Left renal cortex interstitium (tissue), 4 donors: ENCODE measurements at places on chromosomes 2 and 18. TPM values are rescaled to one million over a fixed set of nuclear protein-coding genes. Genes with fewer than 3 reads are reported as not detected.

GRCh38 chr18:12883372-12883683, 709 bp downstream of the PTPN2 start:
- DNase-seq: no peak

Gene SLC16A14
- 9.4 TPM for polyA plus RNA-seq

Gene RRM2
- 59.3 TPM for polyA plus RNA-seq

Gene RNF144A
- 64.1 TPM for polyA plus RNA-seq

GRCh38 chr2:75570948-75571729, 10.4 kb upstream of the EVA1A start:
- no peak for DNase-seq

Gene ASPRV1
- 4.2 TPM for polyA plus RNA-seq

Gene GATA6
- polyA plus RNA-seq: 13.8 TPM

DNA sequence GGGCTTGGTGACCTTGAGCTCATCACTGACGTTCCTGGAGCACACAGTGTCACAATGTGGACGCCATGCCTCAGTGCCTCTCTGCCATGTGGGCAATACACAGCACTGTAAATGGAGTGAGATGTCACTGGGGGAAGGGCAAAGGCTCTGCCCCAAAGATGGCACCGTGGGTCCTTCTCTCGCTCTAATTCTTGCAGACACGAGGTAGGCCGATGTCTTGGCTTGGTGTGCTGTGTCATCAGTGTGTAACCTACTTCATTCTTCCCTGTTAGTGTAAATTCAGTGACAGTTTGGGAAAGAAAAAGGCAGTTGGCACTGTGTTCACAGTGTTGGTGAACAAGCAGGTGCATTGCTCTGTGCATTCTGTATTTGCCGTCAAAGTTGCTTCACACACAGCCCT, 309.3 kb upstream of the MYT1L start:
- DNase-seq: no peak

Gene SERPINB13
- not detected for polyA plus RNA-seq

Gene SIX3
- polyA plus RNA-seq: not detected

Gene ITSN2
- 25.8 TPM for polyA plus RNA-seq

DNA sequence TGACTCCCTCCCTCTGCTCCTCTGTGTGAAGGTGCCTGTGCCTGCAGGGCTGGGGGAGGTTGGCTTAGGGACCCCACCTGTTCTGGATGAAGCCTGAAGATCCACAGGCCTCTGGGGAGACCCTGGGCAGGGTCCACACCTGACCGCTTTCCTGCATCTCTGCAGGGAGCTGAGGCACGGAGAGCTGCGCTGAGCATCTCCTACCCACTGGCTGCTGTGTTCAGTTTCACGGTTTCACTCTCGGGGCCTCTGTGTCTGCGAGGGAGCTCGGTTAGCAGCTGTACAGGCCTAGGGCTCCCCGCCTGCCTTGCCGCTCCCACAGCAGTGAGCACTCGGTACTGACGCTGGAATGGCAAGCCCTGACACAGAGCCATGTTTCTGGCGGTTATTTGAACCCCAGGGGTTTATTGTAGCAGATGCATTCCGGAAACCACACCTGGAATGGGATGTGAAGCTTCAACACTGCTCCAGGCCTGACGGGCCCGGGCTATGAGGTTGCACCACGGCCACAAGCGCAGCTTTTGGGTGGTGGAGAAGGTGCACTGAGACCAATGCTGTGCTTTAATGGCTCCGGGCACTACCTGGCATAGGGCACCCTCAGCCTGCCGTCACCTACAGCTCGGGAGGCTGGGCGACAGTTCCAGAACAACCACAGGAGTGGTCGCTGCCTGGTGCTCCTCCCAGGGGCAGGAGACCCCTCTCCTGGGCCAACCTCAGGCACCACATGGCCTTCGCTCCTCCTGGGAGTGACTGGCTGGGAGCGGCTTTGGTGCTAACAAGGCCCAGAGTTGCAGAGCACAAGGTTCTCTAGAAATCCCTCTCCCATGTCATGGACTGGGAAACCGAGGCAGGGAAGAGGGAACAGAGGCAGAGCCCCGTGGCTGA, 257.9 kb downstream of the NDUFA10 start:
- DNase-seq: no peak

Gene VWA3B
- polyA plus RNA-seq: 0.25 TPM

DNA sequence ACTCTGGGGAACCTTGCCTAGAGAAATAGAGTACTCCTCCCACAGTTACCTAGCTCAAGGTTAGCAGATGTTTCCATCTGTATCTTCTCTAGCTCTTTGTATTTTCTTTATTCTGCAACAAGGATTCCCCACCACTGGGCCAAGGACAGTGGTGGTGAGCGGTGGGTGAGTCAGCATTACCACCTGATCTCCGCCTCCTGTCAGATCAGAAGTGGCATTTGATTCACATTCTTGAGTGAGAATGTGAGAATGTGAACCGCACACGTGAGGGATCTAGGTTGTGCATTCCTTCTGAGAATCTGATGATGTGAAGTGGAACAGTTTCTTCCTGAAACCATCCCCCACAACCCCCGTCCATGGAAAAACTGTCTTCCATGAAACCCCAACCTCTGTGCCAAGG, 9.0 kb downstream of the EPB41L3 start:
- DNase-seq: no peak

Gene HOXD3
- polyA plus RNA-seq: 30.5 TPM

- no peak for DNase-seq
Observed at GRCh38 chr2:150690870-150691269, 203.4 kb upstream of the RND3 start.

- no peak for DNase-seq
Observed at GRCh38 chr2:24047703-24048033, 477 bp upstream of the WDCP start.

GRCh38 chr2:237434866-237435311, 20.9 kb upstream of the COL6A3 start:
- DNase-seq: peak; percentile 78

Gene ABCG8
- polyA plus RNA-seq: 1.1 TPM

- no peak for DNase-seq
Observed at GRCh38 chr2:168243061-168243460, 4.3 kb downstream of the STK39 start.

GRCh38 chr2:148021886-148022285, 995 bp downstream of the MBD5 start:
- DNase-seq: peak; percentile 17

DNA sequence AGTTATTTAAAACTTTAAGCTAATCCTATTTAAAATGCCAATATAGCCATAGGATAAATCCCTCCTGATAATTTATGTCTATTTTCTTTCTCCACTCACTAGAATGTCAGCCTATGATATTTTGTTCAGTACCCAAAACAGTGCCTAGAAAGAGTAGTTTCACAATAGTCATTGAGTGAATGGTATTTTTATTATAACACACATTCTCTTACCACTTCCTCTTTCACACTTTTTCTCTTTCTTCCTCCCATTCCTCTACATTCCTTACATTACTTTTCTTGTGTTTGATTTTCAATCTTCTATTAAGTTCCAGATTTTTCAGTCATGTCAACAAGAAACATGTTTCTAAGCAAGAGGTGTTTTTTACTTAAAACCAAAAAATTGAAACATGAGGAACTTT, 327.6 kb upstream of the UBE2E3 start:
- no peak for DNase-seq

GRCh38 chr2:110124939-110125691, 9.5 kb upstream of the MALL start:
- no peak for DNase-seq

DNA sequence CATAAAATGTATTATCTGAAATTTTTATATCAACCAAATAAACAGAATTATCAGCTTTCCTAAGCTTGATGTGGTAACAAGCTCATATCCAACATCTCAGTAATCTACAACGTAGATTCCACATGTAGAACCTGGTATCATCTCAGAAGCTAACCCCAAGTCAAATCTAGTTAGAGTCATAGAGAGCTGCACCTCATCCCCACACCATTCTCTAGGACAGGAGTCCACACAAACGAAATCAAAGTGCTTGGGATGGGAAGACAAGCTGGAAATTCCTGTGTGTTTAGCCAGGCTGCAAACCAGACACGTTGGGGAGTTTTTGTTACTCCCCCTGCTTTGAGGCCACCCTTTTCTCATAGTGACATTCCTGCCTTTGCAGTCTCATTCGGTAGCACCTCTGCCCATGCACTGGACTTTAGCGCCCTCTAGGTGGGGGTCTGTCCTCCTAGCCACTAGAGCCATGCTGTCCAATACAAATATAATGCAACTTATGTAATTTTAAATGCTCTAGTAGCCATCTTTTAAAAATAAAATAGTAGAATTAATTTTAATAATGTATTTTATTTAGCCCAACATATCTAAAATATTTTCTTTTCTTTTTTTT, 28.1 kb upstream of the SATB2 start:
- DNase-seq: no peak

Gene GIGYF2
- 64.1 TPM for polyA plus RNA-seq

Gene TOGARAM2
- 0.75 TPM for polyA plus RNA-seq

Gene SLC19A3
- polyA plus RNA-seq: 10.4 TPM

Gene IL36B
- polyA plus RNA-seq: not detected

Gene NAT8
- 23.5 TPM for polyA plus RNA-seq

GRCh38 chr2:231655488-231655887, 52.8 kb upstream of the PTMA start:
- DNase-seq: no peak

DNA sequence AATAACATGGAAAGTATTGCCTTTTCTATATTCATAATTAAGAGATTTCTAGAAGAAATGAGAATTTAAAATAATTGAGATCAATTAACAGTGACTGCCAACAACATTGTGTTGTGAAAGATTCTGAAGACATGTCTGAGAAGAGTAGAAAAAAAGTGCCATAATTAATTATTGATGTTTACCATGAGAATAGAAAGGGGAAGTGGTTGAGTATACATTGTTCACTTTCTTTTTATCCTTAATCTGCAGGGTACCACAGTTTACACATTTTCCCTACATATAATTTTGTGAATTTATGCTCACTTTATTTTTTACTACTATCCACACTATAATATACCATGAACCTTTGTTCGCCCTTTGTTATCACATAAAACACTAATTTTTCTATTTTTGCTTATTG, 47.1 kb upstream of the UBE2E3 start:
- DNase-seq: no peak

Gene ACKR3
- polyA plus RNA-seq: 58.9 TPM

DNA sequence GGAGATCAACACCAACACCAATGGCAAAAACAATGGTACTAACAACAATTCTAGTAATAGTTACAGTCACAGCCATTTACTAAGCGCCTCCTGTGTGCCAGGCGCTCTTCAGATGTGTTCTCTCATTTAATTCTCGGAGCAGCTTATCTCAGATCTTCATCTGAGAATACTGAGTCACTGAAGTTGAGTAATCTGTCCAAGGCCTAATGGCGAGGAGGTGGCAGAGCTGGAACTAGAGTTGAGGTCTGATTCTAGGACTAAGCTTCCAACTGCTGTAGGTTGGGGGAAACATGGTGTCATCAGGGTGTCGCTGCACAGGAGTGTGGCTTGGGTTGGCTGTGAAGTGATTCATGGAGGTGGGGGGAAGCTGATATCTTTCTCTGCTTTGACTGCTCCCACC, 156.1 kb downstream of the DYSF start:
- no peak for DNase-seq

Gene IL1F10
- polyA plus RNA-seq: not detected

Gene SLC5A7
- polyA plus RNA-seq: 0.33 TPM

- no peak for DNase-seq
Observed at GRCh38 chr2:122239440-122239839, 484.0 kb downstream of the TSN start.

Gene ATG9A
- polyA plus RNA-seq: 45.2 TPM

Gene TSPYL6
- not detected for polyA plus RNA-seq

DNA sequence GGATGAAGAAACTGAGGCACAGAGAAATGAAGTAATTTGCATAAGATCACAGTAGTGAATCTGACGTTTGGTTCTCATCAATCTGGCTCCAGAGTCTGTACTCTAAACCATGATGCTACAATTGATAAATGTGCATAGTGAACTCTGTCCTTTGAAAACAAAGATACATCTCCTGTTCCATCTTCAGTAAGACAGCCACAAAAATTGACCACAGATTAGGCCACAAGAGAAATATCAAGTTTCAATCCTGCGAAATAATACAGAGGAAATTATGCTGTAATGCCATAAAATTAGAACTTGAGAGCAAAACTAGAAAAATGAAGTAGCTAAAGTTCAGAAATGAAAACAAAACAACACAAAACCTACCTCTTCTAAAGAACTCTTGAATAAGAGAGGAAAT, 28.4 kb downstream of the FAM98A start:
- DNase-seq: no peak

GRCh38 chr18:55109818-55110414, 150.7 kb upstream of the CCDC68 start:
- no peak for DNase-seq

Gene HNRNPA3
- polyA plus RNA-seq: 600 TPM

DNA sequence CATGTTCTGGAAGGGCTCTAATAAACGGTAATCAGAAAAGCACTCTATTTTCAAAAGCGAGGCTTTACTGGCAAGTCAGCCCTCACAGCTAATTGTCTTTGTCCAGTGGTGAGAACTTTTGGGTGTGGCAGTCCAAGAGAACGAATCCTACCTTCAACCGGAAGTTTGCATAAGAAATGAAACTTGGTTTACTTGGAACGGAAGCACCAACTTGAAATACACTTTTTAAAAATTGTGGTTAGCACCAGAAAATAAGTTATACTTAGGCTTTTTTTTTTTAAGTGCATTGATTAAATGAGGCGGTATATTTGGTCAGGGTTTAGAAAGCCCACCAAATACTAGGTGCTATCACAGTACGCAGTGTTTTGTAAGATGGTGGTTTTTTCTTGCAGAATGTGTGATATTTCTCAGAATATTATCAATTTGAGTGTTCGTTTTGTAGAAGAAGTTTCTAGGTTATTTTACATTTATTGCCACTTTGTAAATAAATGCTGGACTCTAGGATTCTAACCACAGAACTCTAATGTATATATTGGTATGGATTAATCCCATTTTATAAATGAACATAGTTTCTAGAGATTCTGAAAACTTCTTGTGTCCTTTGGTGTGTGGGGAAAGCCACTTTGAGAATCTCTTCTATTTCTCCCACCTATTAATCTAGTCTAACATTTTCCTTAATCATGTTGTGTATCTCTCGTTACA, 1.2 kb downstream of the MYL12A start:
- DNase-seq: peak; percentile 34

DNA sequence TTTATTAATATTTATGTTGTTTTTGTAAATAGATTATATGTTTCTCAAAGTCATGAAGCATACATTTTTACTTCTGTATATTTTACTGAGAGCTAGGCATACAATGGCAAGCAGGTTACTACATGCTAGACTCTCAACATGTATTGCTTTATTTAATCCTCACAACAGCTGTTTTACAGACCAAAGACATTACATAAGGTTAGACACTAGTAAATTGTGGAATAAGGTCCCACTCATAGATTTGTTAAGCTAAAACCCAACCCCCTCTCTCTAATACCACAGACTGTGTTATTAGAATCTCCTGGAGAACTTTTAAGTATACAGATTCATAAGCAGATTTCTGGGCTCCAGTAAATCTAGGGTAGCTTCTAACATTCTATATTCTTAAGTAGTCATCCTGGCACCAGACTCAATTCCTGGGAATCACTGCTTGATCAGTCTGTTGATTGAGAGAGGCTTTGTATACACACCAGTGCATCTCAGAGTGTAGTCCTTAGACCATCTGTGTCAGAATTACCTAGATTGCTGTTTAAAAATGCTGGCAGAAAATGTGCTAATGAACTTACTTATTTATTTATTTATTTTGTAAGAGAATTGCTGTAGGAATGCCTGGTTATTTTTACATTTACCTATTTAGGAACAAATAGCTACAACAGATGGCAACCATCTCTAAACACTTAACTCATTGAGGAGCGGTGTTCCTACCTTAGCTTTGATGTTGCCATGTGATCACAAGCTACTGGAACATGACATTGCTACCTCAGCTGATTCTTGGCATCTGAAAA, 153.5 kb upstream of the CAVIN2 start:
- DNase-seq: no peak
